ENCODE measurements at places on chromosomes 1 and 21.

DNA sequence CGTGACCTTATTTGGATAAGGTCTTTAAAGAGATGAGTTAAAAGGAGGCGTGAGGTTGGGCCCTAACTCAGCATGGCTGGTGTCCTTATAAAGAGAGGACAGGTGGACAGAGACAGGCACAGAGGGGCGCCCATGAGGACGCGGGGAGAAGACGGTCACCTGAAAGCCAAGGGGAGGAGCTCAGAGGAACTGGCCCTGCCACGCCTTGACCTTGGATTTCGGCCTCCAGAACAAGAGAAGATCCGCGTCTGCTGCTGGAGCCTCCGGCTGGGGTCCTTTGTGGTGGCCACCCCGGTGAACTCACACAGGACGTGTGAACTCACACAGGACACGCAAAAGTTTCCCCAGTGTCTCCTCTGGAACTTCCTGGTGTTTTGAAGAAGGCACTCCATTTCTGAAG lies 122.7 kb downstream of the SIK1 start:
- no peak for DNase-seq

- no peak for DNase-seq
Observed at GRCh38 chr1:204520834-204521709, 4.9 kb downstream of the MDM4 start.

DNA sequence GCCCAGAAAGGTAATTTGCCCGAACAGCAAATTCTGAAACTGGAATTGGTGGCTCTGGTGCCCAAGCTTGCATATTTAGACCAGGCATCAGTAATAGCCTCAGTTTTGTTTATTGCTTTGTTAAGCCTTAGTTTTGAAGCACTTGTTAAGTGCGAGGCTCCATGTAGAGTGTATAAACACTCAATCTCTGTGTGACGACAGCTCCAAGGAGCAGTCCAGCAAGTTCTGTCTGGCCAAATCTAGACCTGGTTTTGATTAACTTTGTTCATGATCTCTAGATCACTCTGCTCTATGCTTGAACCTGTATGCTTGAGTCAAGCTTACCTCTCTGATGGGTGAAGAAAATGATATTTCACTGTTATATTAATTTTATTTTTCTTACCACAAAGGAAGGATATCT lies 37.4 kb downstream of the DOP1B start:
- no peak for DNase-seq

DNA sequence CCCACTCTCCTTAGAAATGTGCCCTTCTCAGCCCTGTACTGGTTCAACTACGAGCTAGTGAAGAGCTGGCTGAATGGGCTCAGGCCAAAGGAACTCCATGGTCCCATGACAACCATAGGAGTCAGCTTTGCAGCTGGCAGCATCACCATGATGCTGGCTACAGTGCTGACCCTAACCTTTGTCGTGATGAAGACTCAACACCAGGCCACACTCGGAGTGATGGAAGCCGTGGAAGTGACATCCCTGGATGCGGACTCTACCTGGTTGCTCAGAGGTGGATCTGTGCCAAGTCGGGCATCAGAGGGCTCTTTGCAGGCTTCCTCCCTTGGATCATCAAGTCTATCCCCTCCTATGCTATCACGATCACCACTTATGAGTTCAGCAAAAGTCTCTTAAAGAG lies 11.6 kb downstream of the KDM5B start:
- DNase-seq, result no peak

- no peak for DNase-seq
Observed at GRCh38 chr1:227744668-227745067, 9.4 kb downstream of the SNAP47 start.

DNA sequence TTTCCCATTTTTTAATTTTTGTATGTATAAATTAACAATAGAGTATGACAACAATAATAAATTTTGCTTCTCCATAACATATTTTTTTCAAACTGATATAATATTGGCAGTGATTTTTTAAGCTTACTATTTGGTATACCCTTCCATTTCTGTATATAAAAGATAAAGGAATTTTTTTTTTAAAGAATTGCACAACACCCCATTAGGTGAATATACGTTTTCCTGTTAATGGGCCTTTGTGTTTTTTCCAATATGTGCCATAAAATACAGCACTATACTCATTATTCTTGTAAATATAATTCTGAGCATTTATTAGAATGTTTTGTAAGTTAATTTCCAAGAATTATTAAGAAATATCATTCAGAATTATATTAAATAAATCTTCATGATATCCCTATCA lies 515.2 kb upstream of the RGS18 start:
- no peak for DNase-seq

- no peak for DNase-seq
Observed at GRCh38 chr1:33185541-33185940, 3.7 kb upstream of the TRIM62 start.

DNA sequence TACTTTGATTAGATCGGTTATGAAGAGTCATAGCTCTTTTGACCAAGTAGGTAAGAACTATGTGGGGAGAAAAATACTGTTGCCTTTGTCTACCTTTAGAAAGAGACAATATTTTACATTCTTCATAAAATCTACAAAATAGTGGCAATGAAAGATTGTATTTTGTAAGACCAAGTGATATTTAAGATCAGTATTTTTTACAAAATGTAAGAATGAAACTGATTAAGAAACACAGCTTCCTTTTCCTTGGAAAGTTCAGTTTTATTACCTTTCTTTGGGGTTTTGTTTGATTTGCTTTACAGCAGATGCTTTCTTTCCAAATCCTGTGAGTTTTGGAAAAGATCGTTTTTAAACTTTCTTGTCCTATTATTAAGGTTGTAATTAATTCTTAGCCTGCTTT lies 69.8 kb downstream of the SLC35A3 start:
- no peak for DNase-seq

DNA sequence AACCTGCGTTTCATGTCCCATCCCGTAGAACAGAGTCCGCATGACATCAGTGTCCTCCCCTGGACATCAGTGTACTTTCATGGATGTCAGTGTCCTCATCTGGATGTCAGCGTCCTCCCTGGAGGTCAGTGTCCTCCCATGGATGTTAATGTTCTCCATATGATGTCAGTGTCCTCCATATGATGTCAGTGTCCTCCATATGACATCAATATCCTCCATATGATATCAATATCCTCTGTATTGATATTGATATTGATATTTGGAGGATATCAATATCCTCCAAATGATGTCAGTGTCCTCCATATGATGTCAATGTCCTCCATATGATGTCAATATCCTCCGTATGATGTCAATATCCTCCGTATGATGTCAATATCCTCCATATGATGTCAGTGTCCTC lies 284.9 kb downstream of the AJAP1 start:
- no peak for DNase-seq

DNA sequence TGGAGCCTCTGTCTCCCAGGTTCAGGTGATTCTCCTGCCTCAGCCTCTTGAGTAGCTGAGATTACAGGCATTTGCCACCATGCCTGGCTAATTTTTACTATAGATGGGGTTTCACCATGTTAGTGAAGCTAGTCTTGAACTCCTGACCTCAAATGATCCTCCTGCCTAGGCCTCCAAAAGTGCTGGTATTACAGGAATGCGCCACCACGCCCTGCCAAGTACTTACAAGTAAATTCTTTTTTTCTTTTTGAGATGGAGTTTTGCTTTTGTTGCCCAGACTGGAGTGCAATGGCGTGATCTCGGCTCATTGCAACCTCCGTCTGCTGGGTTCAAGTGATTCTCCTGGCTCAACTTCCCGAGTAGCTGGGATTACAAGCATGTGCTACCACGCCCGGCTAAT lies 42.5 kb downstream of the RPRD2 start:
- no peak for DNase-seq

DNA sequence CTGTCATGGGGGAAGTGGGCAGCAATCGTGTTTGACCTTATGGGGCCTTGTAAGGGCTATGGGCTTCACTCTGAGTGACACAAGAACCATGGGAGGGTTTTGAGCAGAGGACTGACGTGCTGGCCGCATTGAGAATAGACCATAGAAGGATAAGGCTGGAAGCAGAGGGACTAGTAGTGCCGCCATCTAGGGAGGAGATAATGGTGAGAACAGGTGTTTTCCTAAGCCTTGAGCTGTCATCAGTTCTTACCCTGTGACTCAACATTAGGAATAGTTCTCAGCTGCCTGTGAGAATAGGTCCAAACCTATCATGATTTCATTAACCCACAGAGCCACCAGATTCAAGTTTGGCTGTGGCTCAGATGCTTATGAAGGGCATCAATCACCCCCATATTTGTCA lies 228.5 kb downstream of the CACNA1E start:
- DNase-seq, result no peak

DNA sequence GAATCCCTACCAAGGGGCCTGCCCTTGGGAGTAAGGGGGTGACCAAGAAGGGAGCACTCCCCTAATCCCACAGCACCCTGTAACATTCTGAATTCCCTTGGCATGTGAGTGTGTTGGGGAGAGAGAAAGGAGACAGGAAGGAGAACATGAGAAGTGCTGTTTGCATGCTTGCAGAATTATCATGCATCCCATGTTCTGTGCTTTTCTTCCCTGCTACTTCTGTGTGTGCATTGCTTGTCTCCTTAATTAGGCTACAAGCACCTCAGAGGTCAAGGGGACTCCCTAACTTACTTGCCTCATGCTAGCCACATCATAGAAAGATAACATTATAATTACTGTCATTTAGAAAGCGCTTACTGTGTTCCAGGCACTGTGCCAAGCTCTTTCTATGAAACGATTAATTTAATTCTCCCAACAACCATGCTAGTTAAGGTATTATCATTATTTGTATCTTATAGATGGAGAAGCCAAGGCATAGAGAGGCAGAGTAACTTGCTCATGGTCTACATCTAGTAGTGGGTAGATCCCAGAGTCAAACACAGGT lies 11.1 kb downstream of the NOS1AP start:
- DNase-seq, result no peak

DNA sequence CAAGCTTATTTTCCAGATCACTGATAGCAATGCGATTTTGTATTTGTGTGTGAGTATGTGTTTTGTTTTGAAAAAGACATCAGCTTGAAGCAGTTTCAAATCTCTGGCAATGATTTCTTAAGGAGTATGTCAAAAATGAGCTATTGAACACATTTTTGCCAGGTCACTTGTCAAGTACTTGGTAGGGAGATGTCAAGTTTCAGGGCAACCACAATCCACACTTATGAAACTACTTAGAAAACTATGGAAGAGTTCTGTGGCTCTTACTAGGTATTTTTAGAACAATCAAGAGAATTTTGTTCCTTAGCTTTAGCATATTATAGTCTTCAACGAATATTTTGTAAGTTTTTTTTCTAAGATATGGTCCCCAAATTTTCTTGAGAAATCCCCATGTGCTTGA lies 318.8 kb upstream of the ZRANB2 start:
- no peak for DNase-seq

DNA sequence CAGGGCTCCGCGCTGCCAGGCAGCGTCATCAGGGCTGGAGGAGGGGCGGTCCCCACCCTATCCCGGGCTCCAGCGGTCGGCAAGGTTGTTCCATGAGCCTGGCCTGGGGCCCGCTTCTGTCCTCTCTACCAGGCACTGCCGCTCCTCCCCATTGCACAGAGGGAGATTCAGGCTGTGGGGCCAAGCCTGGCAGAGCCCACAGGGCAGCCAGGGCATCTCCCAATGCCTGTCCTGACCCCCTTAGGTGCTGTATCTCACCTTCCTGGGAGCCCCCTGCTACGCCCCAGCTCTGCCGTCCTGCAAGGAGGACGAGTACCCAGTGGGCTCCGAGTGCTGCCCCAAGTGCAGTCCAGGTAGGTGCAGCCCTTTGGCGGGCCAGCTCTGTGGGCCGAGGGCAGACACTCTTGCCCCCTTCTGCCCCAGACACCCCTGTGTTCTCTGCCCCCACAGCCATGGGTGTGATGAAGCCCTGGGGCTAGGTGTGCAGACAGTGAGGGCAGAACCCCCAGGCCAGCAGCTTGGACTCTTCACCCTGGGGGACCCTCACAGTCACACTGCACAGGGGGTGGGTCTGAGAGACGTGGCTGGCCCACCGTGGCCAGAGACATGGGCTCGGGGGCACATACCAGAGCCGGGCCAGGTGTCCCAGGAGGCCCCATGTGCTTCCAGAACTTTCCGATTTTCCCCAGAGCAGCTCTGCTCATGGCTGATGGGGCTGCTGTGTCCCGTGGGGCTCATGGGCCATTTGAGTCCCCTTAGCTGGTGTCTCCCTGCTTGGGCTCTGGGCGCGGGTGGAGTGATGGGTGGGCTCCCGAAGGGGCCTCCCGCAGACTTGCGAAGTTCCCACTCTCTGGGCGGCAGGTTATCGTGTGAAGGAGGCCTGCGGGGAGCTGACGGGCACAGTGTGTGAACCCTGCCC lies 1.6 kb downstream of the TNFRSF14 start:
- DNase-seq, result no peak

- DNase-seq, result no peak
Observed at GRCh38 chr21:9758141-9758540, 763.2 kb upstream of the TPTE start.

DNA sequence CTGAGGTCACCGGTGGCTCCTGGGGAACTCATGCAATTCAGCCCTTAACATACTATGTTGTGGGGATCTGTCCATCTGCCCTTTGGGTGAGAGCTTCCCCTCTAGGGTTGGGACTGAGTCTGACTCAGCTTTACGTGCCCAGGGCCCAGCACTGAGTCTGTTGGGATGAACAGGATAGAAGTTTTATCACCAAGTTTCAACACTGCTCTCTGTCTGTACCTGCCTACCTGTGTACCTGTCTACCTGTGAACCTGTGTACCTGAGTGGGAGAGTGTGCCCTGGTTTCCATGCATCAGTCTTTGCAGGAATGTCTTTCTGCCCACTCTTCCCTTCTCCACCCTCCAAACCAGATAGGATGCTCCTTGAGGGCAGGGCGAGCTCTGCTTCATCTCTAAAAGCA lies 90.6 kb upstream of the POU3F1 start:
- no peak for DNase-seq

DNA sequence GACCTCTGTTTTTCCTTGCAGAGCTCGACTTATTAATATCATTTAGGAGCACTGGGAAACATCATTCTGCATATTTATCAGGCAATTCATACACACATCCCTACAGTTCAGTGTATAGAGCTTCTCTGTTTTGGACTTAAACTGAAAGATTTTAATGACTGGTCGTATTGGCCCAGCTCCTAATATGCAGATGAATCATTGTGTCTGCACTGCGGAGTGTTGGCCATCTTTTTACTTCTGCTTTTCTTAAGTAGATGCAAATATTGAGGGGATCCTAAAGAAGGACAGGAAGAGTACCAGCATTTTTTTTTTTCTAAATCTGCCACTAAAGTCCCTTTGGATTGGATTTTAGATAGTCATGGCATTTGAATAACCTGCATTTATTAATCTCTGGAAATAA lies 154.8 kb downstream of the BACH1 start:
- DNase-seq, result no peak

DNA sequence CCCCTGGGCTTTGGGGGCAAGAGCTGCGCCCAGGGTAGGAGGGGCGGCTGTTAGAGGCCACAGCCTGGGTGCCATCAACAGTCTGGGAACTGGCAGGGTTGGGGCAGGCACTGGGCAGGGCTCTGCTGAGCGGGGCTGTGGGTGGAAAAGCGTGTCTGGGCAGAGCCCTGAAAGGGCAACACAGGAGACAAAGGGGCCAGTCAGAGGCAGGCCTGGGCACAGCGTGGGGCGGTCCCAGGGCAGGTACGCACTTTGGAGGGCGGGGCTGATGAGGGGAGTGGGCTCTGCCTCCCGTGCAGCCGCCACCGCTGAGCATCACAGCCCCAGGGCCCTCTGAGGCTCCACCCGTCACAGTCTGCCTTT lies 13.9 kb downstream of the CELSR2 start:
- DNase-seq, result no peak

GRCh38 chr1:29651684-29652665 lies 415.7 kb downstream of the PTPRU start:
- no peak for DNase-seq
